Testis (tissue), 5 donors: ENCODE measurements at places on chromosomes 7 and 10. TPM values are rescaled to one million over a fixed set of nuclear protein-coding genes. Genes with fewer than 3 reads are reported as not detected.

PDCD4 gene
- 124 TPM for polyA plus RNA-seq

MOGAT3 gene
- polyA plus RNA-seq, result not detected

SPDYE2 gene
- polyA plus RNA-seq, result 19.5 TPM

FGFBP3 gene
- polyA plus RNA-seq, result 0.82 TPM

VENTX gene
- polyA plus RNA-seq, result 1.5 TPM

CDK1 gene
- 47.9 TPM for polyA plus RNA-seq

ATOH7 gene
- 0.21 TPM for polyA plus RNA-seq

RADIL gene
- 29.7 TPM for polyA plus RNA-seq
